Activated CD4-positive, alpha-beta T cell treated with anti-CD3 and anti-CD28 coated beads, Interleukin-2, amount 50 U/mL, for 1 hour (primary cell): ENCODE measurements at places on chromosomes 16 and 17.

- DNase-seq, result no peak
These were observed 4.4 kb upstream of the FBF1 start for GRCh38 chr17:75945211-75945610.

- no peak for DNase-seq
These were observed 2.1 kb upstream of the GNA13 start for GRCh38 chr17:65058593-65058992.

GRCh38 chr16:61295311-61295710, 740.9 kb downstream of the CDH8 start:
- DNase-seq, result no peak

DNA sequence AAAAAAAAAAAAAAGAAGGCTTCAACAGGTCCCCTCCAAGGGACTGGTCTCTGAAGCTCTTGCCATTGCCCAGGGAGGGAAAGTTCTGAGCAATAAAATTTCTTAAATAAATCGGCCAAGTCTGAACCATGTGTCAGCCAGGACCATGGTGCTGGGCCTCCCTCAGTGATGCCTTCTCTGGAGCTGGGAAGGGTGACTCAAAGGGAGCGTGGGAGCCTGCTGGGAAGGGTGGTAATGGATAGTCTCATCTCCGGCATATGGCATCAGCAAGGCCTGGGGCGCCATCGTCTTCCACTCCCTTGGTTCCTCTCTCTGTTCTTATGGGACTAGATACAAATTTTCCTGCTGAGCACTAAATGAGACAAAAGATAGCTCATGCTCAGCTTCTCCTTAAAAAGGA, 2.3 kb downstream of the VKORC1 start:
- DNase-seq, result no peak

- no peak for DNase-seq
These were observed 14.7 kb downstream of the TPPP3 start for GRCh38 chr16:67378642-67379041.

DNA sequence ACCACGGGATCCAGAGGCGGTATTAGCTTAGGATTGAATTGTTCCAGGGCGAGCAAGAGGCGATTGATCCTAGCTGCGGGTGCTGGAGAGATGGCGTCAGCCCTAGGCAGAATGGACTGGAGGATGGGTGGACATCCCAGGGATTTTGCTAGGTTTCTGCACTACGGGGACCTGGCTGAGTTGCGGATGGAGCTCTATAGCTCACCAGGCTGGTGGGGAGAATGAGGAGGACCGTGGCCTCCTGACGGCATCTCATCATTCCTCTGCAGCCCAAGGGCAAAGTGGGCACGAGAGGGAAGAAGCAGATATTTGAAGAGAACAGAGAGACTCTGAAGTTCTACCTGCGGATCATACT, 614 bp downstream of the TMEM208 start:
- DNase-seq, result no peak

- no peak for DNase-seq
These were observed 2.5 kb downstream of the TUBB3 start for GRCh38 chr16:89925596-89926079.

- DNase-seq, result no peak
These were observed 908 bp upstream of the CLUH start for GRCh38 chr17:2712300-2713043.

DNA sequence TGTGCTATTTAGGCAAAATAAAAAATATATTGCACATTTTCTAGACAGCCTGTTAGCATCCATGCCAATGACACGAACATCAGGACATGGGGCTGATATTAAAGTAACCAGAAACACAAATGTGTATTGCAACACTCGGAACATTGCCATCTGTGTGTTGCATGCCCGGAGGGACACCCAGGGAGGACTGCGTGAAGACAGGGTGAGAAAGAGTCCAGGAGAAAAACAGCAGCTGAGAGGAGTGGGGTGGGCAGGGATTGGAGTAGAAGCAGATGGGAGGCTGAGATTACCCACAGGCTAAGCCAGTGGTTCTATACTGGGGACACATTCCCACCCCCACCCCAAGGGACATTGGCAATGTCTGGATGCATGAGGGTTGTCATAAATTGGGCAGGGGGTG, 114.8 kb downstream of the GRIN2A start:
- DNase-seq, result no peak

GRCh38 chr16:58034774-58035173, 9.2 kb downstream of the MMP15 start:
- DNase-seq, result no peak

DNA sequence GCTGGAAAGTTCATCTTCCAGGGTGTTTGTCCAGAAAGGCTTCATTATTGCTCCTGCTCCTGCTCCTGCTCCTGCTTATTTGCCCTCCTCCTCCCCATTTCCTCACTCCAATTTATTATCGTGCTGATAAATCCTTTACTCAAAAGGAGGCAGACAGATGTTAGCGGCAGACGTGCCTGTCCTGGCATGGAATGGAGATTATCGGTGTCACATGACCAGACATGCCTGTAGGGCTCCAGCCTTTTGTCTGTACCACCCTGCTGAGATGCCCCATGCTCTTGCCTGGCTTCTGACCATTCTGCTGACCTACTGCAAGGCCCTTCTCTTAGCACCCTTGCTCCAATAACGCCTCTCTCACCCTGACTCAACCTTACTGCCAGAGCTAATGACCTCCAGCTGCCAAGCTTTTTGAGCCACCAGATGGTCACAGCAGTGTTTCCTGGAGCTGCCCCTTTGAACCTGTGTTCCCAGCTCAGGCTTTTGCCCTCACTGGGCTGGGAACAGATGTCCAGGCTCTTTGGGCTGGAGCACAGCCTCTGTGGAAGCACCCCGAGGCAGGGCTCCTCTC, 12.8 kb downstream of the DNAH9 start:
- DNase-seq, result no peak

DNA sequence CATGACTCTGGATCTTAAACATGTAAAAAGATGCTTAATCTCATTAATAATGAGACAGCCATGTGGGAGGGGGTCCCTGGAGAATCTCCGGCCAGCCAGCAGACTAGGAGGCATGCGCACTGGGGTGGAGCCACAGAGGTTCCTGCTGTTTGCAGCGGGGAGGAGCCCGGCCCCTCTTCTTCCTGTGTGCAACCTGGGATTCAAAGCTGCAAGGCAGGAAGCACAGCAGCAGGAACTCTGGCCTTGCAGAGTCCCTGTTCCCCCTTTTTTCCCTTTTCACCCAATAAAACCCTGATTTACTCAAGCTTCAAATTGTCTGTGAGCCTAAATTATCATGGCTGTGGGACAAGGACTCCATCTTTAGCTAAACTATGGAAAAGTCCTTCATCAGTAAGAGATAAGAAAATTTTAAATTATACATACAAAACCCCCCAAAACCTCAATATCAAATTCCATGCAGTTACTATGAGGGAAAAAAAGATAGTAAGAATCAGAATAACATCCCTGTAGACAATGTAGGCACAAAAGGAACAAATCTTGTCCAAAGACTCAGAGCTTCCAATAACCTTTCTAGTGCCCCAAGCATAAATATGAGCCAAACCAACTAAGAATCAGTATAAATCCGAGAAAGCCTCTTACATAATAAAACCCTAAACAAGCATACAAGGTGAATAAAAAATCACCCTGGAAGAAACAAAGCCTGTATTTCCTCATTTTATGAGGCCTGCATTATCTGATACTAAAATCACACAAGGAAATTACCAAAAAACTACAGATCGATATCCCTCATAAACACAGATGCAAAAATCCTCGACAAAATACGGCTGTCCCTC, 12.1 kb downstream of the CFDP1 start:
- peak; percentile 13 for DNase-seq

GRCh38 chr16:14177704-14178103, 106.6 kb downstream of the MRTFB start:
- no peak for DNase-seq

DNA sequence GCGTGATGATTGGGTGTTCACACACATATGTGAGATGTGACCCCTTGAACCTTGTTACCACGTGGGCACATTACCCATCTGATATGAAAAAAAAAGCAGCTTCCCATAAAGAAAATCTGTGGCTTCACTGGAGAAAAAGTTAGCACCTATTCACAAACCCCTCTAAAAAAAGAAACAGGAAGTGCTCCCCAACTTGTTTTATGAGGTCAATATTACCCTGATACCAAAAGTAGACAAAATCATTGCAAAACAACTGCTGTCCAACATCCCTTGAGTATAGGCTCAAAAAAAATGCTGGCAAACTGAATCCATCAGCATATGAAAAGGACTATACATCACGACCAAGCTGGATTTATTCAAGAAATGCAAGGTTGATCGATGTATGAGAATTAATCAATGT, 99.7 kb upstream of the RBL2 start:
- DNase-seq, result no peak

GRCh38 chr17:69995476-69995875, 79.5 kb upstream of the KCNJ16 start:
- DNase-seq, result no peak
